ENCODE measurements at places on chromosomes 5 and 9. TPM values are rescaled to one million over a fixed set of nuclear protein-coding genes. Genes with fewer than 3 reads are reported as not detected.

The ESM1 gene
- total RNA-seq: not detected

The PITX1 gene
- total RNA-seq: 0.78 TPM

The PPIC gene
- not detected for total RNA-seq

The THBS4 gene
- 2.1 TPM for total RNA-seq

The DDX4 gene
- 0.19 TPM for total RNA-seq

The BARHL1 gene
- not detected for total RNA-seq

The BARX1 gene
- total RNA-seq: 0.61 TPM

DNA sequence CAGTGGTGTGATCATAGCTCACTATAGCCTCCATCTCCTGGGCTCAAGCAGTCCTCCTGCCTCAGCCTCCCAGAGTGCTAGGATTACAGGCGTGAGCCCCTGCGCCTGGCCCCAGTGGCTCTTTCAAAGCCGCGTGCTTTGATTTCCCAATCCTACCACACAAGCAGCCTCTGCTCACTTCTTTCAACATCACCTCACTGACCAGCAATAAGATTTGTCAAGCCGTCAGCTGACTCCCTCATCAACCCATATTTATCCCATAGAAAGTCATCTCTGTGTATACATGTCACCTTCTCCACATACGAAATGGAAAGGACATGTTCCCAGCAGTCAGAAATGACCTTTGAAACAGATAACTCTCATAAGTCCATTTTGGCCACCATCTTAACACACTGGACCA, 26.0 kb downstream of the SLC31A2 start:
- DNase-seq: no peak

DNA sequence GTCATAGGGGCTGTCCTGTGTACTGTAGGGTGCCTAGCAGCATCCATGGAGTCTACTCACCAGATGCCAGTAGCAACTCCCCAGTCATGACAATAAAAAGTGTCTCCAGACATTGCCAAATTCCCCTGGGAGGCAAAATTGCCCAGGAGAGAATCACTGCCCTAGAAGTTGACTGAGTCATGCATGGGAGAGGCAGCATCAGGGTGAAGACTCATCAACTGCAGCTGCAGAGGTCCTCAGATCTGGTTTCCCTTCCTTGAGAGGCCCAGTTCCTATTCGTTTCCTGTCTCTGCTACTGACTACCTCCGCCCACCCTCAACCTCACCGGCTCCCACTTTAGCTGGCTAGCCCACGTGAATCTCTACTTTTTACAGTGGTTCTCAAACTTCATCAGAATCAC, 88.6 kb upstream of the AGXT2 start:
- DNase-seq: no peak

- DNase-seq: no peak
These were observed 57.5 kb upstream of the STK32A start for GRCh38 chr5:147177125-147177840.

GRCh38 chr5:74552101-74552500, 88.4 kb downstream of the ENC1 start:
- DNase-seq: no peak

- no peak for DNase-seq
These were observed 82.0 kb downstream of the WNK2 start for GRCh38 chr9:93265972-93266371.

DNA sequence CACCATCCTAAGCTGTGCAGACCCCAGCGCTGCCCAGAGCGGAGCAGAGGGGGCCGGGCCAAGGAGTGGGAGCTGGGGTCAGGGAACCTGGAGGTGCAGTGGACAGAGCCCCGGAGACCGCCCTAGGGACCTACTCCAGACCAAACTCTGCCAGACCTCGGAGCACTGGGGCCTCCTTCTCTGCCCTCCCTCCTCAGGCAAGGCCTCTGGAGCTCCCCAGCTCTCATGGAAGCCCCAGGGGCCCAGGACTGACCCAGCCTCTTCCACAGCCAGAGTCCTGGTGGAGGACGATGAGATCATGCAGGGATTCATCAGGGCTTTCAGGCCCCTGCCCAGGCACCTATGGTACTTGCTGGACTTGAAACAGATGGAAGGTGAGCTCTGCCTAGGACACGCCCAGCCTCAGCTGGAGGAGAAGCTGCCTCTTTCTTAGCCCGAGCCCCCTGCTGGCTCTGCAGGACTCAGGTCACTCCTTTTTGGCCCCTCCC, 3.6 kb downstream of the PAEP start:
- no peak for DNase-seq

DNA sequence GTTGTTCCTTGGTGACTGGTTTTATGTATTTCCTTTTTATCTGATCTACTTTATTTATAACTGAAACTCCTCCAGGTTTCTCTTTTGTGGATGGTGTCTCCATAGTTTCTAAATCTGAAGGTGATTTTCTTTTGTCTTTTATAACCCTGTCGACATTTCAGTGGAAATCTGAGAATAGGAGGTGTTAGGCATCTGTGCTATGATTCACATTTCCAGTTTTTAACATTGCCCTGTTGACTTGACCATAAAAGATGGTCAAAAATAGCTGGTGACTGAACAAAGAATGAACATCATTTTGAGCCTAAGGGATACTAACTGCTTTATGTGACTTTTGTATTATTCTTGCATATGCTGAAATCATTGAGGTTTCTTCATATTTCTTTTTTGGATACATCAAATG, 190.5 kb downstream of the PCSK1 start:
- DNase-seq: no peak

DNA sequence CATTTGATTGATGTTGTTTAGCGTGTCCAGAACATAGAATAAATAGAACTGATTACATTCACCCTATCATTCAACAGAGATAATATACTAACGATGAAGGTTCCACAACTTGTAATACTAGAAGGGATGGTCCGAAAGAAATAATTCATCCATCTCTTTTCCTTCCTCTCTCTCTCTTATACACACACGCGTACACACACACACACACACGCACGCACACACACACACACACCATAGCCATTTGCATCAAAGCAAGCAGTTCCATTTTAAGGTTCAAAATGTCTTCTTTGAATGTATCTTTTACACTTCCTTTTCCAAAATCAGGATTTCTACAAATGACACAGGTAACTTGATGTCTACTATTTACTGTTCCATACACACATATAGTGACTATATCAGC, 887 bp downstream of the GDA start:
- DNase-seq: no peak
